ENCODE measurements at places on chromosomes 6 and 20.

- DNase-seq, result peak; percentile 72
These were observed 54.8 kb downstream of the SNX9 start for GRCh38 chr6:157877573-157878438.

DNA sequence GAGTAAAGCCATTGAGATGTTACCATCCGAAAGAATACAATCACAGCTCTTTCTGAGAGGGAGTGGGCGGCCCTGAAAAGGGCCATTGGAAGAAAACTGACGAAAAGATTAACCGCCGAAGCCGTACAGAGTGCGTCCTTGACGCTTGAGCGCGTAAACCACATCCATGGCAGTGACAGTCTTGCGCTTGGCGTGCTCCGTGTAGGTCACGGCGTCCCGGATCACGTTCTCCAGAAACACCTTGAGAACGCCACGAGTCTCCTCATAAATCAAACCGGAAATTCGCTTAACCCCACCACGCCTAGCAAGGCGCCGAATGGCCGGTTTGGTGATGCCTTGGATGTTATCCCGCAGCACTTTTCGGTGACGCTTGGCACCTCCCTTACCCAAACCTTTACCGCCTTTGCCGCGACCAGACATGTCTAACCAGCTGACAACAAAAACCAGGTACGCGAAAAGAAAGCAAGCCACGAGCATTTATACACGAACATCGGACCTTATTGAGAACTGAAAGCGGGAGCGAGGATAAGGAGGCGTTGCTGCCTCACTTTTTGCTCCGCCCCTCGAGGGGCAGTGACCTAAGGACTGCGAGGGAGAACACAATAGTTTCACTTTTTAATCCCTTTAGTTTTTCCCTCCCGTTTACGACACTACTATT is 60.3 kb upstream of the HFE start:
- DNase-seq, result peak; percentile 95

- no peak for DNase-seq
These were observed 2.0 kb downstream of the COL9A3 start for GRCh38 chr20:62818592-62819493.

DNA sequence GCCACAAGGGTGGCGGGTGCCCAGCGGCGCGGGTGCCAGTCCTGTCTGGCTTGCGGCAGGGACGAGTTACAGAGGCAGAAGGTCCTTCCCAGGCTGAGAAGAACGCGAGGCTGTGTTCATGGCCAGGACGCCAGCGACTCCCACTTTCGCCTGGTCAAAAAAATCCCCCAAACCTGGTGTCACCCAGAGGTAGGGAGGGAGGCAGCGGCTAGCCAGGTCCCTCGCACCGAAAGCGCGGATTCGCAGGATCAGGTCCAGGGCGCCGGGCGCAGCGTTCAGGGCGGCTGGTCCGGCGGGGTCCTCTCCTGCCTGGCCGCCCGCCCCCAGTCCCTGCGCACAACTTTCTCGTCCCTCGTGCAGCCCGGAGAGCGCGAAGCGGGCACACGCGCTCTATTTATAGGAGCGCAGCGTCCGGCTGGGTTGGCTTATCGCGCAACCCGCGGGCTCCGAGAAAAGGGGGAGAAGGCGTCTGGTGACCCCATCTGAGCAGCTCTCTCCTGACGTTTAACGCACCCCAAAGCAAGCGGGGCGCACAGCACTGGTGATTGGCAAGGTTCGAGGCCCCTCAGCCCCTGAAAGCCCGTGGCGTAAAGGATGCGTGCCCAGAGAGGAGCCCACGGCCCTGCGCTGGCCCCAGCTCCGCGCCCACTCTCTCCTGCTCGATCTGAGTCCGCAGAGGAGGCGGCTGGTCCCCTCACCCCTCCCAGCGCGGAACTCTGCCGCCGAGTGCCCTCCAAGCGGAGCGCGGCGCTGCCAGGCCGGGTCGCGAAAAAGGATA is 519 bp downstream of the CBLN4 start:
- DNase-seq, result no peak

DNA sequence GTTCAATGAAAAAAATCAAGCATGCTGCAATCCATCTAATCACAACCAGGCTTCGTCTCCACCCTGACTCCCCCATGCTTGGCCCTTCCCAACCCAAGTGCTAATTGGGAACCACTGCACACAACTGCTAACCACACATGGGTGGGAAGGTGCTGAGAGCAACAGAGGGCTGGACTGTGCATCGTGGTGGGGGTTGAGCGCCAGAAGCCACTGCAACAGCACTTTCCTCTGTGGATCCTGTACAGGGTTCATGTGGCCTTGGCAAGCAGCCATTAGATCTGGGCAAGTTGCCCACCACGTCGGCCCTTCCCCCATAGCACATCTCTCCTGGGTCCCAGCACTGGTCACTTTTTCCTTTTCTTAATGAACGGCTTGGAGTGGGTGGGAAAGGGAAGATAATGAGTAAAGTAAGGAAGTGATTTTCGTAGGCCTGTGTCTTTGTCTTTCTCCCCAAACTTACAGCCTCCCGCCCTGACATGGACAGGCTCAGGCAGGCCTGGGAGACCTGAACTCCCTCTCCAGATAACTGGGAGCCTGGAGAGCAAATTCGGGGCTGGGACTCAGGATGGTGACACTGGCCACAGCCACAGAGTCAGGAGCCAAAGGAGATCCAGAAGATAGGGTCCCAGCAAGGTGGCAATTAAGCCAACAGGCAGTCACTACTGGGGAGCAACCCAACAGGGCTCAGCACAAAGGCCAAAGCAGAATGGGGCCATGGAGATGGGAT is 34.4 kb upstream of the MRPS10 start:
- no peak for DNase-seq

- no peak for DNase-seq
These were observed 265.9 kb downstream of the COL12A1 start for GRCh38 chr6:74939721-74940620.

GRCh38 chr6:113809826-113810225 is 47.3 kb upstream of the MARCKS start:
- no peak for DNase-seq

GRCh38 chr6:165401092-165401491 is 91.7 kb upstream of the C6orf118 start:
- no peak for DNase-seq
